ENCODE measurements at places on chromosomes 2 and 18. TPM values are rescaled to one million over a fixed set of nuclear protein-coding genes. Genes with fewer than 3 reads are reported as not detected.

The LIPG gene
- total RNA-seq = 2.8 TPM

The RTP5 gene
- total RNA-seq = not detected

The CRYBA2 gene
- total RNA-seq = not detected

The MC4R gene
- not detected for total RNA-seq

DNA sequence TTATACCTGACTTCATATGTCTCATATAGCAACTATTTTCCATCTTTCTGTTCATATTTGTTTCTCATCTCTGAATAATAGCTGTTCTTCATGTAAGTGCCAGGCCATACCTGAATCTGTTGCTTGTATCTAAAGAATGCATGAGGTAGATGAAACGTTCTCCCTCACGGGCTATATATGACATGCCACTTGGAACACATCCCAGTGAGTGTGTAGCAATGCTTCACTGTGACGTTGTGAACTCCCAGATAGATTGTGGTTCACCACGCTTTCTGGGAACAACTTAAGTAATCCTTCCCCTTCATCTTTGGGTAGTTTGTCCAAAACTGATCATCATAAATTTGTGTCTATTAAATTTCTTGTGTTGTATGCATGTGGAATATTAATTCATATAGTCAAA, 60.1 kb downstream of the RDH14 start:
- no peaks in the 10 kb centered on the region for H3K4me1 ChIP-seq
- H3K27me3 ChIP-seq = no peaks in the 10 kb centered on the region
- H3K4me3 ChIP-seq = no peak overlapping the region
- H3K36me3 ChIP-seq = no peaks in the 10 kb centered on the region

- H3K4me3 ChIP-seq = no peak overlapping the region
- no peaks in the 10 kb centered on the region for H3K4me1 ChIP-seq
- no peaks in the 10 kb centered on the region for H3K27me3 ChIP-seq
These were observed 115.5 kb downstream of the KCTD1 start for GRCh38 chr18:26432651-26433424.
